ENCODE measurements at places on chromosomes 11 and 22.

- no peak for DNase-seq
Measured at GRCh38 chr22:30436196-30436595, 10.6 kb downstream of the MTFP1 start.

DNA sequence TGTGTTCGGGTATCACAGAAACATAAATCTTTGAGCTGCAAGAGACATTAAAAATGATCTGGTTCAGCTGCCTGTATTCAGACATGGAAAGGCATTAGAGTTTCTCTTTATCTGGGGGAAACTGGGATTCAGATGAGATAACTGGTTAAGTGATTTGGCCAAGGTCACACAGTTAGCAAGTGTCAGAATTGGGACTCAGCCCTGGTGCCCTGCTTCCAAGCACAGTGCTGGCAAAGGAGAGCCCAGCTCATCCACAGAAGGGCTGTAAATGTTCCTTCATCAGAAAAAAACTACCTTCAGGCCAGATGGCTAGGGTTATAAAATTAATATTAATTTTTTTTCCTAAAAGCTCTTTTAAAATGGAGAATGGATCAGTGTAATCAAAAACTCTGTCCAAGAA is 20.4 kb upstream of the CADM1 start:
- DNase-seq = no peak

GRCh38 chr22:20937031-20937793 is 20.0 kb downstream of the CRKL start:
- DNase-seq = no peak

DNA sequence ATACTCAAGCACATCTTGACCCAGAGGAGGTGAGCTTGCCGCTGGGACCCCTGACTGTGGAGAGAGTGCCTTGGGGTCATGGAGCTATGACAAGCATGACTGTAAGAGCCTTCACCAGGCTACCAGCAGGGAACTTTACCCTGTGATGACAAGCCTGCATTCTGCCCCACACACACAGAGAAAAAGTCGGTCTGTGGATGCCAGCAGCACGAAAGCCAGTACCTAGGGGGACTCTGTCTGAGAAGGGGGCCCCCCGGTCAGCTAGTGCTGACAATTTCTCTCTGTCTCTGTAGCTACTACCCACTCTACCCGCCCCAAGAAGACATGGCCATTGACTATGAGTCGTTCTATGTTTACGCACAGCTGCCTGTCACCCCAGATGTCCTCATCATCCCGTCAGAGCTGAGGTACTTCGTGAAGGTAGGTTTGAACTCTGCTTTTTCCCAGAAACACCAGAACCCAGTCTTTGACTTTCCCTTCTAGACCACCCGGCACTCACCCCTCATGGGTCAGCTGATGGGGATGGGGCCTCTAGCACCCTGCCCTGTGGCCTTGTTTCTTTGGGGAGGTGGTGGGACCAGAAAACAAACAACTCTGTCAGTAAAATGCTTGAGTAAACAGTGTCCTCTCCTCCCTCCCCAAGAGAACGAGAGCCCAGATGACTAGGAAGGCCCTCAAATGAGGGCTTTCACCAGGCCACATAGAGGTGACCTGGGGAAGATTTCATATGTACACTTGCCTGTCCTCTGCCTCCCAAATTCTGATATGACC is 18.9 kb upstream of the CDC42EP2 start:
- DNase-seq = no peak

DNA sequence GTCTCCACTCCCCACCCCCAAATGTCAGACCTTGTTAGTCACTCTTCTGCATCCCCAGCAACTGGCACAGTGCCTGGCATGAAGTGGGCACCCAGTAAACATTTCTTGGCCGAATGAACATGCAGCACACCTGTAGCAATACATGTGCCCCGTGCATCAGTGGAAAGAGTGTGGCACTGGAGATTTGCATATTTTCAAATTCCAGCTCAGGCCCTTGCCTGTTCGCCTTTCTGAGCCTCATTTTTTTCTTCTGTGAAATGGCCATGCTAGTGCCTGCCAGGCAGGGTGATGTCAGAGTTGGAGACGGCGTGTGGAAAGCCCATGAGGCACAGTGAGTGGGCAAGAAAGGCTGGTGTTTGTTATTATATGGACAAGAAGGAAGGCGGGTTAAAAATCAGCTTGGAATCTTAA is 38.7 kb downstream of the CD82 start:
- DNase-seq = no peak

GRCh38 chr22:29060251-29060869 is 1.3 kb downstream of the C22orf31 start:
- DNase-seq = no peak

- DNase-seq = peak; percentile 96
Measured at GRCh38 chr11:86069408-86070101, 671 bp upstream of the PICALM start.

DNA sequence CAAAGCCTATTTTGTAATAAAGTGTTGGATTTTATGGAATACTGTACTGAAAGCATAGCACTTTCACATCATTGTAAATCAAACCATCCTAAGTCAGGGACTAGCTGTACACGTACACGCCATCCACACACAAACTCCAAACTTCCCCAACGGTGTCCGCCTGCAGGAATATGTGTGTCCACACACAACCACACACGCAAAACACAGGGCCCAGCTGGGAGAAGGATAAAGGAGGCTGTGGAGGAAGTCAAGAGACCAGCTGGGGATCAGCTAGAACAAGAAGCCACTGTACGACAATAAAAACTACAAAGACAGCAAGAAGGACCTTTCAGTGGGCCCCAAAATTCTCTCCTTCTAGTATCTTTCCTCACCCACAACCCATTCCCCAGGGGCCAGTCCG is 1.6 kb downstream of the TRIM29 start:
- no peak for DNase-seq

GRCh38 chr11:119663279-119663678 is 65.7 kb downstream of the NECTIN1 start:
- DNase-seq = no peak

DNA sequence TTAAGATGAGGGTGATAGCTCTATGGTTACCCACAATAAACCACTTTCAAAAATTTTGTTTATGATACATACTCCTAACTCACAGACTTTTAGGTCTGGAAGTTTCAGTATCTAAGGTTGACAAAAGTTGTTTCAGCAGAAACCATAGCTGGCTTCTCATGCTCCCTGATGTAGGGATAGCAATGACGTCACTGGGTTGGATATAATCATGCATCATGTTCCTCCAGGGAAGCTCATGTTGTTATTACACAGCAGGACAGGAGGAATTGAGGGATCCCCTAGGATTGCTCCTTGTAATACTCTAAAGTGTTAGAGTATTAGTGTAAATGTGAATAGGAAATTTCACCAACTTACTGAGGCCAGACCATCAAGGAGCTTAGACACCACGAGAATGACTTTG is 23.6 kb downstream of the APOL3 start:
- no peak for DNase-seq

- DNase-seq = peak; percentile 69
Measured at GRCh38 chr11:27720277-27720830, 20.1 kb upstream of the BDNF start.

- DNase-seq = peak; percentile 79
Measured at GRCh38 chr11:121194731-121195596, 93.9 kb downstream of the TECTA start.

- no peak for DNase-seq
Measured at GRCh38 chr11:133082453-133082781, 449.9 kb downstream of the OPCML start.

DNA sequence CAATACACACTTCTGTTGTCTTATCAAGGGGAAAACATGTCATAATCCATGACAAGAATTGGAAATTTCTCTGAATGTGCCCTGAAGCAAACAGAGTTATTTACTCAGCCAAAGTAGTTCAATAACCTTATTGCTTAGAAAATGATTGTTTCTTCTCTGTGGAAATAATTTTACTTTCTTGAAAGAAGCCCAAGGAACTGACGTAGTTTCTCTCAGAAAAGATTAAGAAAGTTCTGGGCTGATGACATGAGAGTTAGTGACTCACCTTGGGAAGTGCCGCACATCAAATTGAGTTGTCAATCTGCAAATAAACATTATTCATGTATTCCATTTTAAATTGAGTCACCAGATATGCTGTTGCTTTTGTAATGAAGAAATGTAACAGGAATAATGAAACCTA is 418.6 kb upstream of the LRRC4C start:
- DNase-seq = no peak

- DNase-seq = no peak
Measured at GRCh38 chr11:39975091-39975490, 1484.4 kb downstream of the LRRC4C start.

- peak; percentile 32 for DNase-seq
Measured at GRCh38 chr11:125886997-125887372, 483 bp upstream of the HYLS1 start.

GRCh38 chr11:3865388-3866193 is 10.1 kb downstream of the STIM1 start:
- DNase-seq = peak; percentile 72

- DNase-seq = no peak
Measured at GRCh38 chr11:121372671-121373429, 79.3 kb upstream of the SORL1 start.

DNA sequence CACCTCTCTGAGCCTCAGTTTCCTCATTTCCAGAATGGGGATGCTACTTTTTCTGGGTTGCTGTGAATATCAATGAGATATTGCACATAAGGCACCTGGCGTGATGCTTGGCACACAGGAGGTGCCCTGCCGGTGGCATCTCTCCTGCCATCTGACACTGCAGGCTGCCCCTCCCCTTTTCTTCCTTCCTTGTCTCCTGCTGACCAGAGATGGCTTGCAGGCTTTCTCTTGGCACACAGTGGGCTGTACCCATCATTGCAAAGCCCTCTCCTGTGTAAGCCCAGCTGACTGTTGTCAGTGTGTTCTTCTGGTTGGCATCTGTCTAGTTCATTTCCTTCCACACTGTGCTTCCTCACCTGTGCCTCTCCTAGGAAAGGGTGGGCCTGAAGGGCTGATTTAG is 91.7 kb downstream of the MYO18B start:
- no peak for DNase-seq

GRCh38 chr11:76665921-76666351 is 4.6 kb downstream of the LRRC32 start:
- DNase-seq = no peak

DNA sequence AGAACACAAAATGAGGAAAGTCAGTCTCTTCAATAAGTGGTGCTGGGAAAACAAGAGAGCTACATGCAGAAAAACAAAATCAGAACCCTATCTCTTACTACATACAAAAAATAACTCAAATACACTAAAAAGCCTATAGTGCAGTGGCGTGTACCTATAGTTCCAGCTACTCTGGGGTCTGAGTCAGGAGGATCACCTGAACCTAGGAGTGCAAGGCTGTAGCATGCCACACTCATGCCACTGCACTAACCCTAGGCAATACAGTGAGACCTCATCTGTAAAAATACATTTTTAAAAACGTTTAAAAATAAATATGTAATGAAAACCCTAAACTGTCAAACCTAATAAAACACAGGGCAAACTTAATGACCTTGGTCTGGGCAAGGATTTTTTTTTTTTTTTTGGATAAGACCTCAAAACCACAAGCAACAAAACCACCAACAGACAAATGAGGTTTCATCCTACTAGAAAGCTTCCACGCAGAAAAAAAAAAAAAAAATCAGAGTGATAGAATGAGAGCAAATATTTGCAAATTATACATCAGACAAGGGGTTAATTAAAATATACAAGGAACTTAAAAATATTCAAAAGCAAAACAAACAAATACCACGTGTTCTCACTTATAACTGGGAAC is 35.2 kb downstream of the XKR3 start:
- no peak for DNase-seq

DNA sequence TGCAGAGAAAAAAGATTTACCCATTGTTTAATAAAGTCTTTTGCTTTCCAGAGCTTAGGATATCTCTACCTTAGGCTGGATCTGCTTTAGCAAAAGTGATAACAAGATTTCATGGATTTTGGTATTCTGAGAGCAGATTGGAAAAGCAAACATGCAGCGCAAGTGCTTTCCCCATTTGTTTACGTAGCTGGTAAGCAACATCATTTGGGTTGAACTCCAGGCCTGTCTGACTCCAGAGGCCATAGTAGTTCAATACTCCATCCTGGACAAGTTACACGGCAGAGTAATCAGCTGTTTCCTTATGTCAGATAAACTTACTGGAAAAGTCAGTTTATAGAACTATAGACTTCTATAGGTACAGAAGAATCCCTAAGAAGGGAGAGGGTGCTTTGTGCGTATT is 40.6 kb upstream of the TNRC6B start:
- no peak for DNase-seq

- DNase-seq = no peak
Measured at GRCh38 chr11:4032097-4032496, 62.5 kb upstream of the RRM1 start.

DNA sequence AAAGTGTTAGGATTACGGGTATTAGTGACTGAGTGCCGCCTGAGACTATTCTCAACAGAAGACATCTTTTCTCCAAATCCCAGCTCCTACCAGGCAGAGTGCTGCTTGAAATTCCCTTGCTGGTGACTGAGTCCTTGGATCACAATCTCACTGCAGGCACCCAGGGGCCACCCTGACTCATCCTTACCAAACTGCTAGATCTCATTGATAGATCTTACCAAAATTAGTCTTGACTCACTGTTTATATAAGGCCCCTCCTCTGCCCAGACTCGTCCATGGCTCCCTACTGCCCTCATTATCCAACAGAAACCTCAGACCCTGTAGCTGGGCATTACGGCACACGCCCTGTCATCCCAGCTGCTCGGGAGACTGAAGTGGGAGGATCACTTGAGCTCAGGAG is 14.7 kb downstream of the TBC1D10A start:
- DNase-seq = peak; percentile 37

DNA sequence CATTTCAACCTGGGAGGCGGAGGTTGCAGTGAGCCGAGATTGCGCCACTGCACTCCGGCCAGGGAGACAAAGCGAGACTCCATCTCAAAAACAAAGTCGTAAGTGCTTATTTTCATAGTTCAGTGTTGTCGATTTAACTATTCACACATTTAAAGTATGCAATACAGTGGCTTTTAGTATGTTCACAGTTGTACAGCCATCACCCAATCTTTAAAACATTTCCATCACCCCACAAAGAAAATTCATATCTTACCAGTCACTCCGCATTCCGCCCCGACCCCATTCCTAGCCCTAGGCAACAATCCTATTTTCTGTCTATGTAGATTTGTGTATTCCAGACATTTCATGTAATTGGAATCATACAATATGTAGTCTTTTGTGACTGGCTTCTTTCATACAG is 11.9 kb downstream of the IPO7 start:
- no peak for DNase-seq

- peak; percentile 45 for DNase-seq
Measured at GRCh38 chr22:40363059-40363458, 7.3 kb upstream of the SGSM3 start.

DNA sequence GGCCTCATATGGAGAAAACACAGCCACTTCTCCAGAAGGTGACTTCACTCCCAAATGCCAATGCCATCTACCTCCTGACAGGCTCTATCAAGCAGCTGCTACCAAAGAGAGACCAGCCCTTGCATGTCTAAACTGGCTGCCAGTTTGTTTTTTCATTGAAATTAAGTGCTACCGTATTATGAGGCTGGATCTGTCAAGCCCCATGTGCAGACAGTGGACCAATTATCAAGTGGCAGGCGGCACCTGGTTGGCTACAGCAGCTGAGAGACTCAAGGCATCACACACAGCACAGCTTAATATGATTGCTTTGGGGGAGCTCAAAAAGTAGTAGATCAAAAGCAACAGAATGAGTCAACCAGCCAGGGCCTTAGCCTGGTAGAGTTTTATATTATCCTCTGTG is 1293.0 kb upstream of the TENM4 start:
- no peak for DNase-seq

All from choroid plexus epithelial cell (primary cell).